Cardiac muscle cell (in vitro differentiated cells and primary cell): ENCODE measurements at places on chromosomes 3 and 15. TPM values are rescaled to one million over a fixed set of nuclear protein-coding genes. Genes with fewer than 3 reads are reported as not detected.

DNA sequence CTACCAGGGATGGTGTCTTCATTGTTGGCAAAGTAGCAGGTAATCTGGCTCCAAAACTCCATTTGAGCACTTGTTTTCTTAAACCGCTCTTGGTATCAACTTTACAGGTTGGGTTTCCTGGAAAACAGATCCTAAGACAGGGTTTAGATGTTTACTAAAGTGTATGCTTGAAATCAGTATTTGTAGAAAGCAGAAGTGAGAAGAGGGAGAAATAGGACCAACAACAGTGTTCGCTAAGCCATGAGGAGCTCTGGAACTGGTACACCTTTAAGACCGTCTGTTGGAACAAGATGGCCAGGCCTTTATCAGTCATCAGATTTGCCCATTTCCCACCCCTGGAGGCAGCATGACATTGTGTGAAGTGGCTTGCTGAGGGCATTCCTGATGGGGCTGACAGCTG, 171.0 kb upstream of the COL8A1 start:
- peaks cover 22% of the 10 kb centered on the region for H3K4me1 ChIP-seq
- H3K27me3 ChIP-seq, result no peaks in the 10 kb centered on the region
- H3K4me3 ChIP-seq, result no peak overlapping the region
- H3K27ac ChIP-seq, result no peak overlapping the region

DNA sequence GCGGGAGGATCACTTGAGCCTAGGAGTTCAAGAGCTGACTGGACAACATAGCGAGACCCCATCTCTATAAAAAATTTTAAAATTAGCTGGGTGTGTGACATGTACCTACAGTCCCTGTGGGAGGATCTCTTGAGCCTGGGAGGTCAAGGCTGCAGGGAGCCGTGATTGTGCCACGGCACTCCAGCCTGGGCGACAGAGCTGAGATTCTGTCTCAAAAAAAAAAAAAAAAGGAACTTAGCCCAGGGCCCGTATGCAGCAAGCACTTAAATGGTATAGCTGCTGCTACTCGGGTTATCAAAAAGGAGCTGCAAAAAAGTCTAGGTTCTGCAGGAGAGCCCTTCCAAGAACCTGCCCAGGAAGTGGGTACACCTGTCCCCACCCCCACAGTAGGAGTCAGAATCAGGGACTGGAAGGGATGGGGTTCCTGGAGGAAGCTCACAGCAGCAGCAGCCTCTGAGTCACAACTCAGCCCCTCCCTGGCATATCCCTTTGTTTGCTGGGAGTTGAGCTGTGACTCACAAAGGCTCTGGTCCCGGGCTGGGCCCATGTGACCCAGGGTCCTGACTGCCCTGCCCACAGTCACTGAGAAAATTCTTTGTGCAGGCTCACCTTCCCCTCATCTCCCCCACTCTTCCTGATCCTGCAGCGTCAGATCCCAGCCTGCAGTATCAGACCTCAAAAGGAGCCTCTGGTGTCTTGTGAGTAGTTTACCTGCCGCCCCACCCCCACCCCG, at the start of gene SPATA12:
Gene SPATA12, plus strand, starts transcription at position 576 of the 733 bp plus-strand sequence. CDS start 13,031 bp downstream, outside the sequence.
- peaks cover 2% of the 10 kb centered on the region for H3K4me1 ChIP-seq
- no peaks in the 10 kb centered on the region for H3K36me3 ChIP-seq
- no peaks in the 10 kb centered on the region for H3K27me3 ChIP-seq
- H3K4me3 ChIP-seq, result no peak within 1 kb of the TSS

GOLGA8T gene
- 0.99 and 2.1 TPM in 2 replicates for total RNA-seq

DNA sequence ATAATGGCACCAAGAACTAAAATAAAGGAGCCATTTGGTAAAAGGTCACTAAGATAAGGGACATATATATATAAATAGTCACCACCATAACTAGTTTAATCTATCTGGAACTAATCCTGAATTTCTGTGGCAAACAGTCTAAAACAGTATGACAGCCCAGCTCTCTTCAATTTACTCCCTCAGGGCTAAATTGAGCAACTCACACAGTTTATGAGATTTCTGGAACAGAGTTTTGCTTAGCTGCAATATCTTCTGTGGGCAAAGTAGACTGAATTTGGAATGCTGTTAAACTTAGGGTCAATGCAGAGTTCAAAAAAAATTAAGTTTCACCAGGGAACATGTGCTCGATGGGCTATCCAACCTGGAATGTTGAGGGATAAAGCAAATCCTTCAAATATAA, 70.1 kb upstream of the VEPH1 start:
- no peak overlapping the region for H3K4me3 ChIP-seq
- peak; percentile 89 for DNase-seq
- H3K36me3 ChIP-seq, result no peaks in the 10 kb centered on the region
- peaks cover 5% of the 10 kb centered on the region for H3K4me1 ChIP-seq
- H3K27ac ChIP-seq, result no peak overlapping the region

FANCD2 gene
- 14.8 and 84.3 TPM in 2 replicates for total RNA-seq

TLR9 gene
- total RNA-seq, result 0.15 TPM in 1 of 2 replicates, not detected in the other

LINGO1 gene
- total RNA-seq, result 21.8 and 31.8 TPM in 2 replicates

- no peaks in the 10 kb centered on the region for H3K27me3 ChIP-seq
- no peak overlapping the region for H3K4me3 ChIP-seq
- DNase-seq, result no peak
- no peak overlapping the region for H3K27ac ChIP-seq
These were observed 196.2 kb upstream of the CFAP20DC start for GRCh38 chr3:59245859-59246501.

- DNase-seq, result no peak
- no peaks in the 10 kb centered on the region for H3K4me1 ChIP-seq
- no peaks in the 10 kb centered on the region for H3K27me3 ChIP-seq
These were observed 720.9 kb upstream of the SEMA6D start for GRCh38 chr15:46996359-46996758.

DNA sequence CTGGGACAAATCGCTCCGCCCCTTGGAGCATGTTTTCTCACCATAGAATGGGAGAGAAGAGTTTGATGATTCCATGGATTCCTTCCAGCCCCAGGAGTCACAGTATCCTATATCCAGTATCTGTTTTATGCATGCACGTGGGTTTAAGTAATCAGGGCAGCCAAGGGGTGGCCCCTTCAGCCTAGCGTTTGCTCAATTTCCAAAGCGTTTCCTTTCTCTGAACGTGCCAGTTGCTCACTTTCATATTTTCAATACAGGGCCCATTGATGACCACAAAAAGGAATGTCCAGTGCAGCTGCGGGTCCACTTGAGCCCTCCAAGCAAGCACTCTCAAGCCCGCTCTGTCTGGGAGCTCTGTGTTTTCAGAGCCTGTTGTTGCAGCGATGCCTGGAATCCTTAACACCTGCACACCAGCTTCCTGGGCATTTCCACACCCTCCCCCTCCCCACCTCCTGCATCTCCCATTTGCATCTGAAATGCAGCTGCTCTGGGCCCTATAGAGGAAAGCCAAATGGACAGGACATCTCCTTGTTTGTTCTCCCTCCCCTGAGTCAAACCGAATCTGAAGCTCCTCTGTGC, 164.3 kb upstream of the LPP start:
- H3K4me1 ChIP-seq, result no peaks in the 10 kb centered on the region
- DNase-seq, result no peak
- no peak overlapping the region for H3K4me3 ChIP-seq
- no peak overlapping the region for H3K27ac ChIP-seq

TNFSF10 gene
- total RNA-seq, result not detected in 2 replicates

SPSB4 gene
- total RNA-seq, result 66.4 and 82.2 TPM in 2 replicates

CCR3 gene
- total RNA-seq, result not detected in 2 replicates

- DNase-seq, result peak; percentile 76
- H3K27me3 ChIP-seq, result no peaks in the 10 kb centered on the region
- peak within 1 kb of the TSS; percentile 70 for H3K27ac ChIP-seq
These were observed at the start of gene CIB2 for GRCh38 chr15:78131295-78132061. Gene CIB2, minus strand, starts transcription at chr15:78131445. Its CDS starts 230 bp downstream, at chr15:78131215.

- H3K27ac ChIP-seq, result no peak overlapping the region
- H3K4me3 ChIP-seq, result no peak overlapping the region
- no peak for DNase-seq
- H3K27me3 ChIP-seq, result no peaks in the 10 kb centered on the region
- no peaks in the 10 kb centered on the region for H3K36me3 ChIP-seq
These were observed 229.0 kb downstream of the OXSM start for GRCh38 chr3:26018889-26019288.

DNA sequence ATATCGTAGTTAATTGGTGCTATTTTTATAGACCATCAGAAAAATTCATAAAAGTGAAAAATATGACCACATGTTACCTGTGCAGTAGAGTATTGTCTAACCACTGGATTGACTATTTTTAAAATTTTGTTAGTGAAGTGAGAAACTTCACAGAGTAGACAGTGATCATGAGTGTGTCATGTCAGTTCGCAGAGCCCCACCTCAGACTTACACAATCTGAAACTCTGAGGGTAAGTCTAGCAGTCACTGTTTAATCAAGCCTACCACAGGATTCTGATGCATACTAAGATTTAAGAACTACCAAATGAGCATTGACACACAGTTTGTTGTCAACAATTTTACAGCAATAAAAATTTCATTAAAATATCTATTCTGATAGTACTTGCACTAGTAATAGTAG, 552.9 kb upstream of the SUCLG2 start:
- no peak overlapping the region for H3K27ac ChIP-seq
- DNase-seq, result no peak
- no peaks in the 10 kb centered on the region for H3K27me3 ChIP-seq
- no peaks in the 10 kb centered on the region for H3K36me3 ChIP-seq
- H3K4me1 ChIP-seq, result no peaks in the 10 kb centered on the region

DNA sequence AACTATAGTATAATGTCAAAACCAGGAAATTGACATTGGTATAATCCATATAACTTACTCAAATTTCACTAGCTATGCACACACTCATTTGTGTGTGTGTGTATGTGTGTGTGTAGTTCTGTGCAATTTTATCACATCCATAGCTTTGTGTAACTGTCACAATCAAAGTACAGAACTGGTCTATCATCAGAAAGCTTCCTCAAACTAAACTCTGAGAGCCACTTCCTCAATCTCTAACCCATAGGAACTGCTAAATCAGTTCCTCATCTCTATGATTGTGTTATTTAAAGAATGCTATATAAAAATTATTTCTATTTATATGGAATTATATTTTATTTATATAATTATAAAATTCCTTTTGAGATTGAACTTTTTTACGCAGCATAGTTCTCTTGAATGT, 18.1 kb downstream of the LNP1 start:
- H3K27ac ChIP-seq, result no peak overlapping the region
- no peak overlapping the region for H3K4me3 ChIP-seq
- no peaks in the 10 kb centered on the region for H3K27me3 ChIP-seq
- no peaks in the 10 kb centered on the region for H3K4me1 ChIP-seq
- no peaks in the 10 kb centered on the region for H3K36me3 ChIP-seq

DNA sequence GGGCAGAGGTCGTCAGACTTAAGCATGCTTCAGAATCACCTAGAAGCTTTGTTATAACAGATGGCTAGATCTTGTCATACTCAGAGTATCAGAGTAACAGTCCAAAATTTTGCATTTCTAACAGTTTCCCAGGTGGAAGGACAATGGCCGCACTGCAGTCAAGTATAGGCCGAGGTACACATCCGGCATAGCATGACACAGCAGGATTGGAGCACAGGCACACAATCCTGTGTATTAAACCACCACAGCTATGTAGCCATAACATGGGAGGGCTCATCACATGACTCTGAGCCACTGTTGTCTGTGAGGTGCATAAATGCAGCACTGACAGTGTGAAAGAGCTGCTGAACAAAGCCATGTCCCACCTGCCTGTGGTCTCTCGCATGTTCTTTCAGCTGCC, 85.7 kb upstream of the RNF7 start:
- H3K27ac ChIP-seq, result no peak overlapping the region
- peaks cover 19% of the 10 kb centered on the region for H3K4me1 ChIP-seq
- H3K4me3 ChIP-seq, result no peak overlapping the region
- H3K36me3 ChIP-seq, result no peaks in the 10 kb centered on the region
- DNase-seq, result no peak

GRCh38 chr3:87541723-87542122, 265.3 kb upstream of the POU1F1 start:
- no peaks in the 10 kb centered on the region for H3K36me3 ChIP-seq
- no peaks in the 10 kb centered on the region for H3K4me1 ChIP-seq
- no peak for DNase-seq
- no peak overlapping the region for H3K27ac ChIP-seq
- no peaks in the 10 kb centered on the region for H3K27me3 ChIP-seq
- no peak overlapping the region for H3K4me3 ChIP-seq

DNA sequence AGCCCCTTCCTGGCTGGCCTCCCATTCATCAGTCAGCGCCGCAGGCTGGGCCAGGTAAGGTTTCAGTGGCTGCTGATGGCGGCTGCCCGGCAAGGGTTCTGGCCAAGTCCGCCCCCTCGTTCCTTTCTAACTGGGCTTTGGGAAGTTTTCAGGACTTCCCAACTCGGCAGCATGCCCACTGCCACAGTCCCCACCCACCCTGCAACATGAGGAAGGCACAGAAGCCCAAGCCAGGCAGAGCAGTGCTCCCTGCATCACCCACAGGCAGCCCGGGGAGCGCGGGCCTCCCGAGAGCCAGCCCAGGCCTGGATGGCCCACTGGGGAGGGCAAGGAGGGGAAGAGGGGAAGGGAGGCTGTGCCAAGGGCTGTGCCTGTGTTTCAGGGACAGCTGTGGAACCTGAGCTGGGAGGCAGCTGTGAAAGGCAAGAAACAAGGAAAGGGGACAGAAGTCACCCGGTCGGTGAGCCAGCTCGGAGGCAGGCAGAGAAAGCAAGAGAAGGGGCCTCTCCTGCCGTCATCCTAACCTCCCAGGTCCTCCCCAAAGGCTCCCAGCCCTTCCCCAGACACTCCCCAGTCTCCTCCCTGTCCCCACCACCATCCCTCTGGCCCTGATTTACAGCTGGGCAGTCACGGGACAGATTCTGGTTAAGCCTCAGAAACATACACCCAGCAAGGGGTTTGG, 73.9 kb downstream of the CPN2 start:
- no peak overlapping the region for H3K27ac ChIP-seq
- no peak overlapping the region for H3K4me3 ChIP-seq
- H3K36me3 ChIP-seq, result no peaks in the 10 kb centered on the region
- H3K27me3 ChIP-seq, result no peaks in the 10 kb centered on the region
- H3K4me1 ChIP-seq, result peaks cover 8% of the 10 kb centered on the region

DNA sequence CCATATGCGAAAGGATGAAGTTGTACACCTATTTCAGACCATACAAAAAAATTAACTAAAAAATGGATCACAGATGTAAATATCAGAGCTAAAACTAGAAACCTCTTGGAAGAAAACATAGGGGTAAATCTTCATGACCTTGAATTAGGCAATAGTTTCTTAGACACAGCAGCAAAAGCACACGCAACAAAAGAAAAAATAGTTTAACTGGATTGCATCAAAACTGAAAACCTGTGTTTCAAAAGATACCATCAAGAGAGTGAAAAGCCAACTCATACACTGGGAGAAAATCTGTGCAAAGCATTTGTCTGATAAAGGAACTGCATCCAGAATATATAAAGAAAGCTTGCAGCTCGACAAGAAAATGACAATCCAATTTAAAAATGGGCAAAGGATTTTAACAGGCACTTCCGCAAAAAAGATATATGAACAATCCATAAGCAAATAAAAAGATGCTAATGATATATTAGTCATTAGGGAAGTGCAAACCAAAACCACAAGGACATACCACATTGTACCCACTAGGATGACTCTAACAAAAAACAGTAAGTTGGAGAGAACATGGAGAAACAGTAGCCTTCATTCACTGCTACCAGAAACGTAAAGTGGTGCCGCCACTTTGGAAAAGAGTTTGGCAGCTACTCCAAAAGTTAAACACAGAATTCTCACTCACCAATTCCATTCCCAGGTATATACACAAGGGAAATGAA, 263.1 kb downstream of the ADAMTS17 start:
- no peaks in the 10 kb centered on the region for H3K4me1 ChIP-seq
- DNase-seq, result no peak
- H3K27me3 ChIP-seq, result no peaks in the 10 kb centered on the region
- H3K27ac ChIP-seq, result no peak overlapping the region
